NCI-H774 (cell line): ENCODE measurements at places on chromosomes 12 and 14.

- DNase-seq = no peak
Measured at GRCh38 chr12:106142591-106143261, 4.0 kb upstream of the NUAK1 start.

- no peak for DNase-seq
Measured at GRCh38 chr12:52148464-52149181, 43.2 kb downstream of the KRT80 start.

DNA sequence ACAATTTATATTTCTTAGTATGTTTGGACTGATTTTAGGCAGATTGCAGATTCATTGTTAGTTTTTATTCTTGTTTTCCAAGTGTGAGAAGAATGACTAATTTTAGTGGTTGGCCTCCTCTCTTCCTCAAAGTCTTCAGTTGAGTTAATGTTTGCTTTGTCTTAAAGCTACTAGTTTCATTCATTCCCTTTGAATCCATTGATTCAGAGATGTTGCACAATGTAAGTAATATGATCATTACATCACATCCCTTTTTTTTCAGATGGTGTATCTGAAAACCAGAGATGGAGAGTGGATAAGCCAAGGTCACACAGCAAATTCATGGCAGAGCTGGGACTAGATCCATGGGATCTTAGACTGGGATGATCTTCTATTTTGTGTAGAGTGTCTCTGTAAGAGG lies 577.5 kb downstream of the BCL11B start:
- no peak for DNase-seq

DNA sequence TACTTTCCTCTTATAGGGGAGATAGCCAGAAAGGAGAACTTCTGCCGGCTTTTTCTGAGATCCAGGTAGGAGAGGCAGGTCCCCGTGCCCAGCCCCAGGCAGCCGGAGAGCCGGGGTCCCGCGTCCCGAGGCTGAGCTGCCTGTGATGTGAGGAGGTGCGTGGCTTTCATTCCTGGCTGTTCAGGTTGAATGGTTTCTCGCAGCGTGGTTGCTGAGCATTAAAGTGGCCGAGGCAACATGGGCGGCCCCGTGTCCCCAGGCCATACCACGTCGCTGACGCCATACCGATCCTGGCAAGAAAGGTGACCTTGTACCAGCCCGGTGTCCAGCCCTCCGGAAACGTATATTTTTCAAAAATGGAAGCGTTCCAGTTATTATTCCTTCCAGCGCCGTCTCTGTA lies 116.7 kb upstream of the MYL2 start:
- no peak for DNase-seq

- DNase-seq = no peak
Measured at GRCh38 chr12:848882-849527, 96.6 kb downstream of the WNK1 start.

- DNase-seq = peak; percentile 61
Measured at GRCh38 chr12:114662512-114663177, 21.3 kb downstream of the TBX3 start.

GRCh38 chr14:24508155-24508840 lies at the start of gene CMA1:
CMA1 (minus strand) TSS chr14:24508265; CDS start chr14:24508235, 30 bp downstream.
- no peak for DNase-seq

DNA sequence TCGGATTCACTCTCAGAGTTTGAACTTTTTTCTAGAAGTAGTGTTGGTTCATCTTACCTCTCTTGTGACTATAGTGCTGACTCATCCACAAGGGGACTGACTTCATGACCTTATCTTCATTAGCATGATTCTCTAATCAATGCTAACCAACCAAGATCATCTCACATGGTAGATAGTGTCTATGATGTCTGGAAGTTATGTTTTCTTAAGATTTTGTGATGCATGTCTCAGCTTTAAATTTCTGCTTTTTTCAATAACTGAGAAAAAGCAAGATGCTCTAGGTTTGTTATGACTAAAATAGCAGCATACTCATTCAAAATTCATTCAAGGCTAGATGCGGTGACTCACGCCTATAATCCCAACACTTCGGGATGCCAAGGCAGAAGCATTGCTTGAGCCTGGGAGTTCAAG lies 12.3 kb upstream of the SLC35E3 start:
- DNase-seq = no peak

DNA sequence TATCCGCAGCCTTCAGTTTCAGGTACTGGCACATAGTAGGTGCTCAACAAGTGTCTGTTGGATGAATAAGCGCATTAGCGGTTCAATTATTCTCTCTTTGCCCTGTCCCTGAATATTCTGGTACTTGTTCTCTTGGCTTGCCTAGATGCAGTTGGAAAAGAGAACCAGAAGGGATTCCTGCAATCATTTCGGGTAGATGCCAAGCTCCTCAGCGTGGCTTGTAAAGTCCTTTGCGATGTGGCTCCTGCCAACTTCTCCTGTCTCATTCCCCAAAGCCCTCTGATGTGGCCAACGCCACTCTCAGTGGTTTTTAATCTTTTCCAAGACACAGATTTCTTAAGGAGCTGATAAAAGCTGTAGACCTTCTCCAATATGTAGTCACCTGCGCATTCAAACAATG lies 230.3 kb downstream of the SUDS3 start:
- DNase-seq = no peak

DNA sequence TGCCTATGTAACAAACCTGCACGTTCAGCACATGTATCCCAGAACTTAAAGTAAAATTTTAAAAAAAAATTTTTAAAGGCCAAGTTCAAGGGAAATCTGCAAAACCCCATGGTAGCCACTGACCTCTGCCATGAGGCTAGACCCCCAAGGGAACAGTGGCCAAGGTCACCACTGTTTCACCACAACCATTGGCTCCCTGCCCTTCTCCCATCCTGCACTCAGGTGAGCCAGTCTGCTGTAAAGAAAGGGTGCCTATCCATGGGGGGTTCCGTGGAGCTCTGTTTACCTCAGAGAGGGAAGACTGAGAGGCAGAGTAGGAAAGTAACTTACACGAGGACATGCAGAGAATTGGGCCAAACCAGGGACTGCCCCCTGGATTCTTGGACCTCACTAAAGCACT lies 38.6 kb downstream of the VWF start:
- DNase-seq = no peak

DNA sequence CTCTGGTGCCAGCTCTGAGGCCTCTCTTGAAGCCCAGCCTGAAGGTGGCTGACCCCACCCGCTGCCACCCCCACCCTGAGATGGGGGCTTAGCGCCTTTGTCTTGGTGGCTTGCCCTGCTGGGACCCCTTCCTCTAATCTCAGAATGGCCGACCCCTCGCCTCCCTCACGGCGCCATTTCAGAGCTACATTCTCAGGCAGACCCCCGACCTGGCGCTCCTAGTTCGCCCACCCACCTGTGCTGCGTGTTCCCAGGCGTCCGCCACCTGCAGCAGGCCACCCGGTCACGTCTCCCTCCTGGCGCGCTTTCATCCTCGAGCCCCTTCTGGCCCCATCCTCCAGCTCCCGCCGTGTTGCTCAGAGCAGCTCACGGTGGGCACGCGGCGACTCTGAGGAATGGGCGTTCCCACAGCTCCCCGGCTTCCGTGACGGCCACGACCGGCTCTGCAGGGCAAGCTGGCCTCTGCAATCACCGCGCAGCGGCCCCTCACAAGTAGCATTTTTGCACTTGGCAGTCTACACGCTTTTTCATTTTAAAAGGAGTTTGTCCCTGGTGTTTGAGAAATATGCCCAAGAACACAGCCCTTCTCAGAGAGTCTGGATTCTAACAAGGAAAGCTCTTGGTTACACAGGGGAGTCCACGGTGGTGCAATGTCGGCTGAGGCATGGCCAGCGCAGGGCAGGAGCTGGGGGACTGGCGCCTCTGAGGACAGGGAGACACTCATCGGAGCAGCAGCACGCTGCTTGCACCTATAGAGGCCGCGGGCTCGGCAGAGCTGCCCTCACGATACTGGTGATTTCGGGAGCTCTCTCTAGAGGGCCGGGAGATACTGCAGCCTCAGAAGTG lies 105.7 kb upstream of the C14orf180 start:
- no peak for DNase-seq

- DNase-seq = no peak
Measured at GRCh38 chr14:69997849-69998248, 118.6 kb downstream of the SMOC1 start.

GRCh38 chr14:99596071-99596627 lies 7.9 kb downstream of the CCDC85C start:
- DNase-seq = no peak

DNA sequence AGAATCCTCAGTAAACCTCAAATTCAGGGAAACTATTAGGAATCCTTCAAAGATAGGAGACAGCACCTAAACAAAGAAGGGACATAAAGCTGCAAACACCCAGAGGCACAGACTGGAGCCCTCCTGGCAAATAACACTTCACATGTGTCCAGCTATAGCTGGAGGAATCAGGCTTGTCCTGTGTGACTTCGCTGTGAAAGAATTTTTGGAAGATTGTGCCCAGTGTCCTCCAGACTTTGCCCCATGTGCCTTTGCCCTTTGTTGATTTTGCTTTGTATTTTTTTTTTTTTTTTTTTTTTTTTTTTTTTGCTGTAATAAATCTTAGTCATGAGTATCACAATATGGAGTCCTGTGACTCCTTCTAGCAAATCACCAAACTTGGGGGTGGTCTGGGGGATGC lies 136.8 kb downstream of the KCNH5 start:
- DNase-seq = no peak

GRCh38 chr12:54936736-54937135 lies 47.8 kb downstream of the TESPA1 start:
- DNase-seq = no peak

- peak; percentile 43 for DNase-seq
Measured at GRCh38 chr14:95619785-95620417, 66.3 kb upstream of the TCL1B start.

GRCh38 chr12:127240249-127240929 lies 1026.6 kb upstream of the TMEM132C start:
- no peak for DNase-seq

DNA sequence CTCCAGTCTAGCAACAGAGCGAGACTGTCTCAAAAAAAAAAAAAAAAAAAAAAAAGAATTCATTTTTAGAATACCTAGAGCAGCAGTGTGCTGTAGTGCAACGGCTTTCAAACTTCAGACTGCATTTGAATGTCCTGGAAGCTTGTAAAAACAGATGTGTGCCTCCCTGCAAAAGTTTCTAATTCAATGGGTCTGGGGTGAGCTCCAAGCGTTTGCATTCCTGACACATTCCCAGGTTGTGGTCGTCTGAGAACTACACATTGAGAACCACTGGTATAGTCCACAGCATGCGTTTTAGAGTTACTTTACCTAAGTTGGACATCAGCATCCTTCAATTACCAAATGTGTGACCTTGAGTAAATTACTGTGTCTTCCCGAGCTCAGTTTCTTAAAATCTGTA lies 816.8 kb downstream of the NRXN3 start:
- no peak for DNase-seq

DNA sequence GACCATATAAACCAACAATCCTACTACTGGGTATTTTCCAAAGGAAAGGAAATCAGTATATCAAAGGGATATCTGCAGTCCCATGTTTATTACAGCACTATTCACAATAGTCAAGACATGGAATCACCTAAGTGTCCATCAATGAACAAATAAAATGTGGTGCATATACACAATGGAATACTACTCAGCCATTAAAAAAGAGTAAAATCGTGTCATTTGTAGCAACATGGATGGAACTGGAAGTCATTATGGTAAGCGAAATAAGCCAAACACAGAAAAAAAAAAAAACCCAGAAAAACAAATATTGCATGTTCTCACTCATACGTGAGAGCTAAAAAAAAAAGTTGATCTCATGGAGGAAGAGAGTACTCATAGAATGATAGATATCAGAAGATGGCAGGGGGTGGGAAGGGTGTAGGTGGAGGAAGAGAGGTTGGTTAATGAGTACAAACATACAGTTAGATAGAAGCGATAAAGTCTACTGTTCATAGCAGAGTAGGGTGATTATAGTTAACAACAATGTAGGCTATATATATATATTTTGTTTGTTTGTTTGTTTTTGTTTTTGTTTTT lies 49.3 kb downstream of the BCAT1 start:
- DNase-seq = no peak

DNA sequence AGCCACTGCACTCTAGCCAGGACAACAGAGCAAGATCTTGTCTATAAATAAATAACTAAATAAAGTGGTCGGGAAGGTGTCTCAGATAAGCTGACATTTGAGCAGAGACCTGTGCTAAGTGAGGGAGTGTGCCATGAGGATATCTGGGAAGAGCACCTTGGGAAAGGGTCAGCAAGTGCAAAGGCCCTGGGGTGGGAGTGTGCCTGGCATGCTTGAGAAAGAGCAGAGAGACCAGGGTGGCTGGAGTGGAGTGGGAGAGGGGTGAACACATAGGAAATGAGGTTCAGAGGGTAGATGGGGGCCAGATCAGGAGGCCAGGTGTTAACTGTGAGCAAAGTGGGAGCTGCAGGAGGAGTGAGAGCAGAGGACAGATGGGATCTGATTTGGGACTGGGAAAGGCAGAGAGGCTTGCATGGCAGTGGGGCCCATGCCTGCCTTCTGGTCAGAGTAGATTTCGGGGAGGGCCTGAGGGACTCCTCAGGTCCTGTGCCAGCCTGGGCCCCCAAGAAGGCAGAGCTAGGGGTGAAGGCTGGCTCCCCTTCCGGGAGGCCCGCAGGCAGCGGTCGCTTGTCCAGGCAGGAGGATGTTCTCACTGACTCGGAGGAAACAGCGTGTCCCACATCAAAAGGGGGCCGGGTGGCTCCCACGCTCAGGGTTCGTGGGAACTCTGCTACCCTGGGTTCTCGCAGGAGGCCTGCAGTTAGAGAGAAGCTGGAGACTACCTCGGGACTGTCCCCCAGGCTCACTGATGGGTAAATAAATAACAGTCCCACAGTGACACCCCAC lies 32.6 kb downstream of the DTX1 start:
- no peak for DNase-seq

- peak; percentile 90 for DNase-seq
Measured at GRCh38 chr12:127083008-127083949, 1183.7 kb upstream of the TMEM132C start.

DNA sequence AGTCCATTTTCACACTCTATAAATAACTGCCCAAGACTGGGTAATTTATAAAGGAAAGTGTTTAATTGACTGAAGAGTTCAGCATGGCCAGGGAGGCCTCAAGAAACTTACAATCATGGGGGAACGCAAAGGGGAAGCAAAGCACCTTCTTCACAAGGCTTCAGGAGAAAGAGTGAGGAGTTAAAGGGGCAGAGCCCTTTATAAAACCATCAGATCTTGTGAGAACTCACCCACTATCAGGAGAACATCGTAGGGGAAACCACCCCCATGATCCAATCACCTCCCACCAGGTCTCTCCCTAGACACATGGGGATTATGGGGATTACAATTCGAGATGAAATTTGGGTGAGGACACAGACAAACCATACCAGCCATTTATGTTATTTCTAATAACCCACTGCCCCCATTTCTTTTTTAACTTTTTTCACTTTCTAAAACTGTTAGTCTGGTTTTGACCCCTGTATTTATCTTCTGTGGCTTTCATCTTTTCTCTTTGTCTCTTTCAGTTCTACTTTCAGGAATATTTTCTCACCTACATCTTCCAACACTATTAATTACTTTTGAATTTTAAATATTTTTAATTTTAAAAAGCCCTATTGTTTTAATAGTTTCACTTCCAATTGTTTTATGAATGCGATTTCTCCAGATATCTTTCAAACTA lies 44.5 kb downstream of the WDR89 start:
- no peak for DNase-seq

- DNase-seq = no peak
Measured at GRCh38 chr12:119775246-119775895, 101.7 kb downstream of the CIT start.

- no peak for DNase-seq
Measured at GRCh38 chr12:55548756-55549155, 646 bp upstream of the OR6C4 start.

- no peak for DNase-seq
Measured at GRCh38 chr14:71416392-71416791, 509.1 kb downstream of the PCNX1 start.
